ENCODE measurements at places on chromosomes 3 and 15.

DNA sequence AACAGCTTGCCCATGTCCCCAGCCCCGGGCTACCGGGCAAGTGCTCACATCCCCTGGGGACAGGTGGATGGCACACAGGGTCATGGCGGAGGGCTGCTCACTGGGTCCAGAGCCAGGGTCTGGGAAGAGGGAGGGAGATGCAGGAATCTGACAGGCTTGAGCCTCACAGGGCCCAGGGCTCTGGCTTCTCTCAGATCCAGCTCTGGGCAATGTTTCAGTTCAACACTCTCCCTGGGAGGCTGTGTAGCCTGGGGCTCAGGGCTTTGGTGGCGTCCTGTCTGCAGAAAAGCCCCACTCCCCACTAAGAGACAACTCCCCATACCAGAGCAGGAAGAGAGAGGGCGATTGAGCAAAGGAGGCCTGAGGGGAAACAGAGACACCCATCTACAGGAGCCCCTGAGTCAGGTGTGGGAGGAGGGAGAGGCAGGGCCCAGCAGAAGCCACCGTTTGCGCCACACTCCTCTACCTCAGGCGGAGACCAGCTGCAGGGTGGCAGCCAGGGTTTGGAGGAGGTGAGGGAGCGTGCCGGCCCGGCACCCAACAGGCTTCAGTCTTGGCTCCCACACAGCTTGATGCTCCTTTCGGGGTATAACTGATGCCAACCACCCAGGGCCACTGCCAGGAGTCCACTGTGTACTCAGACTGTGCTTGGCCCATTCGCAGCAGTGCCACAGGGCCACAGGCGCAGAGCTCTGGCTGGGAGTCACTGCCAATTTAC is 16.8 kb upstream of the SRP14 start:
- no peak for DNase-seq

DNA sequence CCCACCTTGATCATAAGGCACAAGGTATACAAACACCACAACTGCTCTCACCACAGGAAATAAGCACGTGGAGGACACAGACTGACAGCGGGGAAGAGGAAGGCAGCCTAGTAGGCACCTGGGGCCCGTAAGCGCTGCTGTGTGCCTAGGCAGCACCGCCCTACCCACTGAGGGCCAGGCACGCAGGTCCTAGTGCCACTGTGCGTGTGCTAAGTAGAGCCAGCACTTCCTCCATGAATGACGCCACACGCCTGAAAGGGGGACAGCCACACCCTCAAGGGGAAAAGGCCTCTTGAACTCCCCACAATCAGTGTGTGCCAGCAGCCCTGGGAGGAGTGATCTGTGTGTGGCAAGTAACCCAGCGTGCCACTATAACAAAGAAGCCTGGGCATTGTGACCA is 73.0 kb downstream of the ATP1B3 start:
- DNase-seq: no peak

- no peak for DNase-seq
Measured at GRCh38 chr3:42749025-42749752, 23.9 kb downstream of the CCDC13 start.

DNA sequence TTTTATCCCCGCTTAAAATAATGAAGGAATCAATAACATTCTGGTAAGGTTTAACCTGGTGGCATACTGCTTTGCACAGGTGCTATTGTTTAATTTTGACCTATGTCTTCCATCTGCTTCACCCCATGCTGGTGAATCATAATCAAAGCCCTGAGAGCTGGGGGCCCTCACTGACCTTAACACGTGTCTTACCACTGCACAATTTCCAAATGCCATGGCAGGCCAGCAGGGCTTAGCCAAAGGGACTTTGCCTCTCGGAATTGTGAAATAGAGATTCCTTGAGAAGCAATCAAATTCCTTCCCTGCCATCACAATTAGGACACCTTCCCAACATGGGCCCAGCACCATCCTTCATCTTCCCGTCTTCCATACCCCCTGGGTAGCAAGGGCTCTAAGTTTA is 242.6 kb upstream of the THBS1 start:
- DNase-seq: no peak

- DNase-seq: no peak
Measured at GRCh38 chr15:47505712-47506328, 211.5 kb upstream of the SEMA6D start.

Data from fibroblast of skin of scalp (primary cell).